Hypothalamus (tissue), 51 donors: ENCODE measurements at places on chromosomes 16 and 17.

GRCh38 chr16:80323808-80324195 lies 217.0 kb upstream of the DYNLRB2 start:
- DNase-seq, result no peak

- no peak for DNase-seq
These were observed 2.1 kb downstream of the ZNF750 start for GRCh38 chr17:82837586-82838320.

DNA sequence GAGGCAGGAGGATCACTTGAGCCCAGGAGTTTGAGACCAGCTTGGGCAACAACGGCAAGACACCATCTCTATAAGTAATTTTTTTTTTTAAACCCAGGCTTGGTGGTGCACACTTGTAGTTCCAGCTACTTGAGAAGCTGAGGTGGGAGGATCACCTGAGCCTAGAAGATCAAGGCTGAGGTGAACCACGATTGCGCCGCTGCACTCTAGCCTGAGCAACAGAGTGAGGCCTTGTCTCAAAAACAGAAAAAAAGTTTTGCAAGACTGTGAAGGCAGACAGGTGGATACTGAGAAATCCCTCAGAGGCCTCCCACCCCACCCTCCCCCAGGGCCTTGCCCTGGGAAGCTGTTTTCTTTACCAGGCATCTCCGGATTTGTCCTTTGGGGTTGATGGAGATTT lies 125.4 kb downstream of the MGAT5B start:
- no peak for DNase-seq

DNA sequence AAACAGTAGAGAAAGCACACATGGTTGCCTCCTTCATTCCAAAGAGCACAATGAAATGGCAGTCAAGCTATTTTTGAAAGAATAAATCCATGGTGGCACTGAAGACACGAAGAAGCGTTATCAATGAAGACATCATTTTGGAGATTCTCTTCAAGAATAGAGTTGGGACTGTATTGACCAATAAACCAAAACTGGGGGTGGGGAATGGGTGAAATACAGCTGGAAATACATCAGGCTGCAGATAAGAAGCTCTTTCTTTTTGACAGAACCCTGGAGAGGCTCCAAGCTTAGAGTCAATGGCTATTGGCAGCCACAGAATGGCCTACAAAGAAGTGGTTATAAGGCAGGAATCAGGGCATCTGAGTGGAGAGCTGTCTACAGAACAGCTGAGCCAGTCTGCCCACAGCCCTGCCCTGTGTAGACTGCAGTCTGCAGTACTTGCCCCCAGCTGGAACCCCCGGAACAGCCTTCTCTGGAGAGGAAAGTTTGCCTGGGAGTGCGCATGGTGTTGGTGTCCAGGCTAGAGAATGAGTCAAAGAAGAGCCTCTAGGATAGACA lies 100.4 kb downstream of the STX8 start:
- peak; percentile 12 for DNase-seq

- no peak for DNase-seq
These were observed 201.1 kb upstream of the CDH13 start for GRCh38 chr16:82425661-82426060.

DNA sequence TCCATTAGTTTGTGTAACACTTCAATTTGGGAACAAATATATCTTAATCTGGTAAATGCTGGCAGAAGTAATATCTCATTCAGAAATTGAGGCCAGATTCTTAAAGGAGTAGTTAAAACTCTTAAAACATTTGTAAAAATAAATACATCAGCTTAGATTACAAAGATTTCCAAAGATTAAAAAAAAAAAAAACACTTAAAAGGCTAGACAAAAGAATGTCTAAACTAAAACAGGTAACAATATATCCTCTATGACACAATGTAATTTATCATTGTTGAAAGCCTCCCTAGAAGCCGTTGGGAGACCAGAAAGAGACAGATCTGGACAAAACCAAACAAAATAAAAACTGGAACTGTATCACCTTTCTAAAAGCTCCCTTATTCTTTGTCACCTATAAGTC lies 3.5 kb downstream of the GPATCH8 start:
- no peak for DNase-seq

- DNase-seq, result no peak
These were observed 2.5 kb upstream of the VASN start for GRCh38 chr16:4369007-4369733.

DNA sequence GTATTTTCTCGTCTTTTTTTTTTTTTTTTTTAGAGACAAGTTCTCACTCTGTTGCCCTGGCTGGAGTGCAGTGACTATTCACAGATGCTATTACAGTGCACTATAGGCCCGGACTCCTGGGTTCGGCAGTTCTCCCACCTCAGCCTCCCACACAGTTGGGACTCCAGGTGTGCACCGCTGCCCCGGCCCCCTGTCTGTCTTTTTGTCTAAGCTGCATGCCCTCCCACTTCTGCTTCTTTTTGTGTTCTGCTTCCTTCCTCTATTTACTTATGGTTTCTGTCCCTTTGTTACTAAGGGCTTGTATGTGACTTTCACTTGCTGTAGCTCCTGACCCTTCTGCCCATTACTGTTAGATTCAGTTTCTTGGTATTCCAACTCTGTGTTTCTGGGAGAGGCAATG lies 20.5 kb downstream of the SLC7A6 start:
- DNase-seq, result no peak

DNA sequence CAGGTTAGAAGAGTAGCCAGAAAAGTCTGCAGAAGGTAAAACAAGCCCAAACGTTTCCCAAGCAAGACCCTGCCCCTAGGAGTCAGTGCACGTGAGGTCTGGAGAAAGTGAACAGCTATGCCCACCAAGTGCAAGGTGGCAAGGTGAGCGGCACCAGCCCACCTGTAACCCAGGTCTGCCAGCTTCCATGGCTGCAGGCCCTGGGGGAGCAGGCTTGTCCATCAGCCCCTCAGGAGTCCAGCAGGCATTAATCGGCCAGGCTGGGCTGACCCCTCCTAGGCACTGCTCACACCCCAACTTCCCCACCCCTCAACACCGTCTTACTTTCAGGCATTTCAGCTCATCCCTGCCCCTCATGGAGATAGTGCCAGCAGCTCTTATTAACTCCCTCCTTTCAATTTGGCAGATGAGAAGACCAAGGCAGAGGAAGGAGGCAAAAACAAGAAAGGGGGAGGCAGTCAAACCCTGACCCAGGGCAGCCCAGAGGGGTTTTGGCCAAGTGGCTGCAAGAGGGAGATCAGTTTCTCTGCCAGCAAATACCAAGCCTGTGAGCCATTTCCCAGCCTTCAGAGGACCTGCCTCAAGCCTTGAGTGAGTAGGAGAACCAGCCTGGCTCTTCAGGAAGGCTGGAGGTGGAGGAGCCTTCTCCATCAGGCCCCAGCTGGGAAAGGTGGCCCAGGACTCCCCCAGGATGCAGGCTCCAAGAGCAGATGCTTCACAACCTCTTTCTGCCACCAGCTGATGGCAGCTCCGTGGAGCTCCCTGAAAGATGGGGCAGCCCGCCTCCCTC lies 14.7 kb downstream of the BEAN1 start:
- no peak for DNase-seq

- DNase-seq, result no peak
These were observed 129.9 kb downstream of the AIPL1 start for GRCh38 chr17:6304894-6305612.

DNA sequence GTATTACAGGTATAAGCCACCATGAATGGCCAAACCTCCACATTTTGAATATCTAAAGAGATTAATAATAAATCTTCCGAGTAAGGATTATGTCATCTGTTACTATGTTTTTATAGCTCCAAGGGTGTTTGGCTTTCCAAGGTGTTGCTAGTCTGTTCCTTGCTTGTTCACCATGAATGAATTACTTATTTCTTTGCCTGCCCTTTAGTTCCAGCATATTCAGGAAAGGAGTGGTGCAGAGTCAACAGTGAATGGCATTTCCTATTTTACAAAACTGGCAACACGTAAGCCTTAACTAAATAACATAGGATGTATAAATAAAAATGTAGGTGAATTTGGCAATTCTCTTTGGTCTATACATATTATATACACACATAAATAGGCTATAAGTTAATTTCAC lies 70.3 kb downstream of the MYO1D start:
- DNase-seq, result no peak

GRCh38 chr16:68111379-68111778 lies 26.2 kb downstream of the NFATC3 start:
- DNase-seq, result no peak

- DNase-seq, result no peak
These were observed 271.9 kb upstream of the PMFBP1 start for GRCh38 chr16:72443809-72444208.

- DNase-seq, result peak; percentile 68
These were observed 651 bp downstream of the SHMT1 start for GRCh38 chr17:18362698-18363100.

- DNase-seq, result no peak
These were observed 20.1 kb downstream of the CIITA start for GRCh38 chr16:10897134-10897533.

DNA sequence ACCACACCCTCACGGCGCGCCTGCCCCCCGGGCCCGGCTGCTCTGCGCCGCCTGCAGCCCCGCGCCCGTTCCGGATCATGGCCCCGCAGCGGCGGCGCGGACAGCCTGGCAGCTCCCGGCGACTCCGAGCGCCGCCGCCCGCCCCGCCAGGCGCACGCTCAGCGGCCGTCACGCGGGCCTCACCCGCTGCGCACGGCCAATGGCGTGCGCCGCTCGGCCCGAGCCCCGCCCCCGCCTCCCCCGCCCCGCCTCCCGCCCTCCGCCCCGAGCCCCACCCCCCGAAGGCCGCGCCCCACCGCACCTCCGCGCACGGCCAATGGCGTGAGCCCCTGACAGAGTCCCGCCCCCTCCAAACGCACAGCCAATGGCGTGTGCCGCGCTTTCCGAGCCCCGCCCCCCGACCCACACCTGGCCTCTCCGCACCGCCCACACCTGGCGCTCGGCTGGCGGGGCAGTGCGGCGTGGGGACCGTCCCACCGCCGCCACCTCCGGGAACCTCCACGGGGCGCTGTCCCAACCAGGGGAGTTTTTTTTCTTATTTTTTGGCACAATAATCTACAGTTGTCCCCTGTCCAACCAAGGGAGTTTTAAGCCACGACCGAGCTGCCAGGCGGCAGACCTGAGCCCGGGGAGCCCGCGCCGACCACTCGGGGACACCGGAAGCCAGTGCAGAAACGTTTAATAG lies at the start of gene PCYT2:
Gene PCYT2 (minus strand): TSS at position 123 of the 685 bp plus-strand sequence. CDS start 44 bp downstream, at position 79.
- peak; percentile 85 for DNase-seq

GRCh38 chr16:88854306-88855111 lies 2.2 kb downstream of the GALNS start:
- no peak for DNase-seq

DNA sequence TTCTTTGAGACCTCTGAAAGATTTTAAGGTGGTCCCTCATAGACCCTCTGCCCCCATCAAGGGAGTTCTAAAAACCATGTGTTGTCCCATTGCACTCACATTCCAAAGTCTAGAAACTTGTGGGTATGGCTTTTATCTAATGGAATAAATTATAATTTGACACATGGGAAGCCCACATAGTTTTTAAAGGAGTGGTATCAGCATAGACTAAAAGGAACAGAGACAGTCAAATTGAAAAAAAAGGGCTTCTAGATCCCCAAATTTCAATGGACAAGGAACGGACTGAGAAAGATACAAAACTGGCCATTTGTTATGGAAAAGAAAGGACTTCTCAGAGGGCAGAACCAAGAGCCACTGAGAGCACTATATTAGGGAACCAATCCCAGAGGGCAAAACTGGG lies 48.7 kb upstream of the ICAM2 start:
- DNase-seq, result no peak

DNA sequence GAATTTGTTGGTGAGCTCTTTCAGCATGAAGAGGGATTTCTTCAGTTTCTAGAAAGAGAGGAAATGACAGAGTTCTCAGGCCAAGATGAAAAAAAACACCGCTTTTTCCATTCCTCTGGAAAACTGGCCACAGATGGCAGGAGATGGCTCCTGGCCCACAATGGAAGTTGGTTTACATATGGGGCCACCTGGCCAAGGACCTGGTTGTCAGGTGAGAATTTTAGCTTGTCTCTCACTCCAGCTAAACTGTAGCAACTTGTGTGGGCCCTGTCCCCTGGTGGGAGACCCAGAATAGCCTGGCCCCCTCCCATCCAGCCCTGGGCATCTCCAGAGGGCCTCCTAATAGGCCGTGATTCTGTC lies 33.6 kb downstream of the LGALS9 start:
- no peak for DNase-seq

DNA sequence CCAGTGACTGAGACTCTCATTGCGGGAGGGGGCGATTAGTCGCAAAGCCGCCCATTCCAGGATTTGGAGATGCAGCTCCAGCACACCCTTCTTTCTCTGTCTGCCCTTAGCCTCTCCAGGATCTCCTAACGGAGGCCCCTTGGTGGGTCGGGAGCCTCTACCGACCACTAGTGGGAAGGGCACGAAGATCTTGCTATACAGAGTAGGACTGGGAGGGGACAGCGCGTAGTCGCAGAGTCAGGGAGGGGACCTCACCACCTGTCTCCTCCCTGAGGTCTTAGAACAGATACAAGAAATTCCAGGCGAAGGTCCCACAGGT lies 588 bp upstream of the SMTNL2 start:
- no peak for DNase-seq

GRCh38 chr17:34797720-34798119 lies 163.5 kb downstream of the CCT6B start:
- no peak for DNase-seq

DNA sequence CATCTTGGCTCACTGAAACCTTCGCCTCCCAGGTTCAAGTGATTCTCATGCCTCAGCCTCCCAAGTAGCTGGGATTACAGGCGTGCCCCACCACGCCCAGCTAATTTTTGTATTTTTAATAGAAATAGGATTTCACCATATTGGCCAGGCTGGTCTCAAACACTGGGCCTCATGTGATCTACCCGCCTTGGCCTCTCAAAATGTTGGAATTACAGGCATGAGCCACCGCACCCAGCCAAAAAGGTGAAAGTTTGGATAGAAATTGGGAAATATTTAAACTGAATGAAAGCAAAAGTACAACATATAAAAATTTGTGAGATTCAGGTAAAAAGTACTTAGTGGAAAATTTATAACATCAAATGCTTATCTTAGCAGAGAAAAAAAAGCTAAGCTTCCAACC lies 52.9 kb upstream of the KIFC3 start:
- no peak for DNase-seq

DNA sequence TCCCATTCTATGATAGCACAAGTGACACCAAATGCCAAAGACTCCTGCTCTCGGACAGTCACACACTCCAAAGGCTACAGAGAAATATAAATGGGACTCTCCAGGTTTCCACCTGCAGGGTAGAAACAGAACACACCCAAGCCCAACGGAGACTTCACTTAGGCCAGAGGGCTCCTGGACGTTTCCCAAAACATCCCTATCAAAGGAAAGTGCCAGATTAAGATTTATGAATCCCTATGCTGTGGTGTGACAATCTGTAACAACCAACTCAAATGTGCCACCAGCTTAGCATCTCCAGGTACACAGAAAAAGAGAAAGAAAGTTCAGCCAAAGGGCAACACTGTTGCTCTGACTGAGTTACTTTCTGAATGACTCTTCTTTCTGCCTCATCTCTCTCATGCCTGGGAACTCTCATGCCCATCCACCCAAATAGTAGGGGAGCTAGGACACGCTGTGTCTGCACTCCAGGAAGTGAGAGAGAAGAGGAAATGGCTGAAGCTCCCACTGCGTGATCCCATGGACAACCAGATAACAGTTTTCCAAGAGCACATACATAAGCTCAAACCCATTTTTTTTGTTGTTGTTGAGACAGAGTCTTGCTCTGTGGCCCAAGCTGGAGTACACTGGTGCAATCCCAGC lies 49.7 kb downstream of the SMG6 start:
- DNase-seq, result no peak

GRCh38 chr17:76948726-76949342 lies 80.6 kb downstream of the MGAT5B start:
- DNase-seq, result no peak
